ENCODE measurements at places on chromosomes 6 and 20. TPM values are rescaled to one million over a fixed set of nuclear protein-coding genes. Genes with fewer than 3 reads are reported as not detected.

The BHLHE23 gene
- not detected for total RNA-seq

The TSPO2 gene
- total RNA-seq, result 1.0 TPM

The CD109 gene
- total RNA-seq, result 19.3 TPM

The LCA5 gene
- 4.7 TPM for total RNA-seq

The NR2E1 gene
- total RNA-seq, result not detected

The CRISP3 gene
- not detected for total RNA-seq

The MRAP2 gene
- 40.2 TPM for total RNA-seq

The MYBL2 gene
- total RNA-seq, result 3.1 TPM

The PDE10A gene
- 11.0 TPM for total RNA-seq

The SPATS1 gene
- total RNA-seq, result not detected

The KIF25 gene
- not detected for total RNA-seq

The EEF1A2 gene
- total RNA-seq, result 255 TPM

The GPX5 gene
- total RNA-seq, result not detected

The ZMYND8 gene
- total RNA-seq, result 13.6 TPM

The PDYN gene
- not detected for total RNA-seq

The RSPH4A gene
- total RNA-seq, result 0.52 TPM

The GNAS-AS1 gene
- total RNA-seq, result 1.0 TPM

The VARS2 gene
- total RNA-seq, result 12.5 TPM

The SSTR4 gene
- total RNA-seq, result not detected

The LPA gene
- total RNA-seq, result not detected

The SNX21 gene
- total RNA-seq, result 26.6 TPM

The ELOVL2 gene
- total RNA-seq, result 0.52 TPM

The SLC4A11 gene
- under 0.01 TPM for total RNA-seq

The IL20RA gene
- total RNA-seq, result 9.9 TPM

The KHDRBS2 gene
- under 0.01 TPM for total RNA-seq

The STX16 gene
- total RNA-seq, result 32.4 TPM

The LY6G5B gene
- 2.6 TPM for total RNA-seq

Measured in skeletal muscle tissue (tissue), 5 donors.